ENCODE measurements at places on chromosomes 2 and 18.

GRCh38 chr2:170817093-170818035 lies 677 bp downstream of the GAD1 start:
- peak; percentile 43 for DNase-seq

DNA sequence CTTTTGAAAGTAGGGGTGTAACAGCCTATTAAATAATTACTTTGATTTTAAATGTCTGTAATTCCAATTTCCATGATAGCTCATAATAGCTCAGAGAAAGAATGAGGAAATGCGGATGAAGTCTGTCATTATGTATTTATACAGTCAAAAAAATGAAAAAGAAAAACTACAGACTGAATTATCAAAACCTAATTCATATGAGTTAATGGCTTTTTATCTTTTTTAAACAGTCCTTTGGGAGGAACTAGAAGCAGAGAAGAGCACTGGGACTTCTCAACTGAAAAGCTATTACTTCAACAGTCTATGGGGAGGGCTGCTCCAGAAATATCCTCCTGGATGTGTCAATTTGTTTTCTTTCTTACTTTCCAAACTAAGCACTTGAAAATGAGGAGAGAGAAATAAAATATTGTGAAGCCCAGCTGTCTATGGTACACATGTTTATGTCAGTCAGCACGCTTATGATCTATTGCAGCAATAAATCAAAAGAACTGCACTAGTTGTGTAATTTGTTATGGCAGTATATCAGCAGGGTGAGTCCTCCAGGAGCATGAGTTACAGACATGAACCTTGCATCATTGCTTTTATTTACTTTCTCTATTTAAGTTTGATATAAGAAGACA lies 1550.2 kb downstream of the LRP1B start:
- DNase-seq: no peak

- no peak for DNase-seq
Observed at GRCh38 chr2:231191896-231192872, 6.2 kb upstream of the ARMC9 start.

GRCh38 chr2:128314348-128315121 lies 4.1 kb downstream of the HS6ST1 start:
- no peak for DNase-seq

GRCh38 chr2:133063775-133064174 lies 393.8 kb upstream of the LYPD1 start:
- peak; percentile 3 for DNase-seq

Measured in activated CD8-positive, alpha-beta T cell treated with anti-CD3 and anti-CD28 coated beads for 36 hours (primary cell).